CD4-positive, alpha-beta T cell treated with Interleukin-2 at 100 ng/mL for 4 hours (primary cell): ENCODE measurements at places on chromosomes 16 and 17.

DNA sequence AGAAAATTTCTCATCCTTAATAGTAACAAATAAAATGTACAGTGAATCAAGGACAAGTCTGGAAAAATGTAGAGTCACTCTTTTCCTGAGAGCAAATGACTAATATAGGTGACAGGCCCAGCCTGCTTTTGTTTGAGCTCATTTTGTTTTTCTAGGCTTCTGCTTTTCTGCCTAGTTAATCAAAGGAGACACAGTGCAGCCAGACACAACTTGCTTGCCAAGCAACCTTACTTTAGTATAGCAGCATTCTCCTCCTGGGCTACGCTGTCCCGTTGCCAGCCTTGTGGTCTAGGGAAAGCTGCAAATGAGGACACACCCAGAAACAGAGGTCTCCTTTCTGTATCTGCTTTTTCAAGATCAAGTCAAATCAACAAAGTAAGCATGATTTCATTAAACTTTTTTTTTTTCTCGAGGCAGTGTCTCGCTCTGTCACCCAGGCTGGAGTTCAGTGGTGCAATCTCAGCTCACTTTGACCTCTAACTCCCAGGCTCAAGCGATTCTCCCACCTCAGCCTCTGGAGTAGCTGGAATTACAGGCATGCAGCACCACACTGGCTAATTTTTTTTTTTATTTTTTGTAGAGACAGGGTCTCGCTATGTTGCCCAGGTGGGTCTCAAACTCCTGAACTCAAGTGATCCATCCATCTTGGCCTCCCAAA, 17.2 kb downstream of the GINS3 start:
- DNase-seq, result no peak

DNA sequence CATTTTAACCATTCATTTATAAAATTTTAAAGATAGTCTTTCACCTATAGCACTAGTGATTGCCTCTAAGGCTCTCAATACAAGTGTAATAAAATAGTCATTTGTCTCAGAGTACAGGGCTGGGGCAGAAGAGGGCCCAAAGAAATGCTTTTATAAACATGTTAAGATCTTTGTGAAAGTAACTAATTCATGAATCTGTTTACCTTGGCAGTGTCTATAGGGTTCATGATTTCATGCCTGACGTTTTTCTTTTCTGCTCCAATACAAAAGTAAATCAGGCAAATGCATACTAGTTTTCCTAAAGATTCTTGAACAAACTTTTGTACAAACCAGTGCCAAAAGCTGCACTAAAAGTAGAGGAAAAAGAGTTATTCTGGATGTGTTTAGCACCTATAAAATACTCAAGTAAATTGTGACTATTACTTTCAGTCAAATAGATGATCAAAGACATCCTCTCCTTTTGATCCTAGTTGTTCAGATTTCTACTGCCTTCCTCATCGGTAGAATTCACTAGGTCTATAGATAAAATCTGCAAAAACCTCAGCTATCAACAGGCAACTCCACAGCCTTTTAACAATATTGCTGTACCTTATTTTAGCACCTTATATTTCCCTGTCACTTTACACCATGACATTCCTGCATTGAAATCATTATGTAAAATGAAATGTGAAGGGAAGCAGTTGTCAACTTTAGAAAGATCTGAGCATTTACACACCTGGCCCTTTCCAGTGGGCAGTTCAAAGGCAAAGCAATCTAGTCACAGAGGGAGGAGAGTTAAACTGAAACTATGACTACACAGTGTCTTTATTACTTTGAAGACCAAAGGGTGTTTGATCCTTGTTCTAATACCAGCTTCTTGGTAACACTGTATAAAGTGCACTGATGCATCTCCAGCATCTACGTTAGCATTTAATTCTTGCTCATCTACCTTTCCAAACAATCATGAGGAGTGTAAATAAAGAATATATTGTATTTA, 100.0 kb upstream of the MED13 start:
- no peak for DNase-seq

DNA sequence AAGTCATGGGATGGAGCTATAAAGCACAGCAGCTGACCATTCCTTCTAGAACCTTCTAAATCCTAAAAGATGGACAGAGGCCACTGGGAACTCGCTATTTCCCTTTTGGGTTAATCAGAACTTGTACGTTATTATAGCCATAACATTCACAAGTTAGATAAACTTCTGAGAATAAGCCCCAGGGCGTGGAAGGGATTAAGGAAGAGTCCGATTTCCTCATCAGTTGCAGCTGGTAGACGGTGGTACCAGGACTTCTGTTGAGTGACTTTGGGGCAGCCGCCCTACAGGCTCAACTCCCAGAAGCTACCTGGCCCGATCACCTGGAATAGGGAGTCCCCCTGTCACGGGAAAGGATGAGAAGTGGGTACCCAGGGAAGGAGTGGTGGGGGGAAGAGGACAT, 370.1 kb upstream of the ZFHX3 start:
- no peak for DNase-seq

GRCh38 chr17:56779322-56779721, 54.4 kb downstream of the C17orf67 start:
- DNase-seq, result no peak

- DNase-seq, result no peak
Observed at GRCh38 chr17:28404812-28405570, 1.0 kb downstream of the SLC46A1 start.

DNA sequence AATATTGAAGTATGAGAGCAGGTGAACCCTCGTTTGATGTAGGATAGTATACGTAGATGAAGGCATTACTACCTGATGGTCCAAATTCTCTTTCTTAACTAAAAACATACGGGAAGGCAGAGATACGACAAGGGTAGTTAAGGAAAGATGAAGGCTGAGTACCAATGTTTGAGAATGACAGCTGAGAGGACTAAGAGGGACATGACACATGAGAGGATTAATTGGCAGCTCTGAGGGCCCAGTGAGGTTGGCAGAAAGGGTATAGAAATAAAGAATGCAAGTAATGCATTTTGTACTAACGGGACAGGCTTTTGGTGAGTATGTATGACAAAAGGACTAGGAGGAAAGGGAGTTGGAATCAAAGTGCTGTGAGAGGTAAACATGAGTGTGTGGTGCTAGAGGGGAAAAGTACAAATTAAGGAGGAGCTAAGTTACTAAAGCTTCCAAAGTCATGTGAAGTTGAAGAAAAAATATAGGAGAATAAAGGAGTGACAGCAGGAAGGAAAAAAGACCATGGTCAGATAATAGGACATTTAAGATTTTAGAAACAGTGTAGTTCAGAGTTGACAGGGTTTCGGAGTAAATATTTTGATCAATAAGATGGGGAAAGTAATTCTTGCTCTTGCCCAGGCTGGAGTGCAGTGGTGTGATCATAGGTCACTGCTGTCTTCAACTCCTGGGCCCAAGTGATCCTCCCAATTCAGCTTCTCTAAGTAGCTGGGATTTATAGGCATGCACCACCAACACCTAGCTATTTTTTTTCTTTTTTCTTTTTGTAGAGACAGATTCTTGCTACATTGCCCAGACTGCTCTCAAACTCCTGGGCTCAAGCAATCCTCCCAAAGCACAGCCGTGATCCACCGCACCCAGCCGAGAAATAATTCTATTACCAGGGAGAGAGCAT, 43.1 kb upstream of the ITGA2B start:
- DNase-seq, result no peak

DNA sequence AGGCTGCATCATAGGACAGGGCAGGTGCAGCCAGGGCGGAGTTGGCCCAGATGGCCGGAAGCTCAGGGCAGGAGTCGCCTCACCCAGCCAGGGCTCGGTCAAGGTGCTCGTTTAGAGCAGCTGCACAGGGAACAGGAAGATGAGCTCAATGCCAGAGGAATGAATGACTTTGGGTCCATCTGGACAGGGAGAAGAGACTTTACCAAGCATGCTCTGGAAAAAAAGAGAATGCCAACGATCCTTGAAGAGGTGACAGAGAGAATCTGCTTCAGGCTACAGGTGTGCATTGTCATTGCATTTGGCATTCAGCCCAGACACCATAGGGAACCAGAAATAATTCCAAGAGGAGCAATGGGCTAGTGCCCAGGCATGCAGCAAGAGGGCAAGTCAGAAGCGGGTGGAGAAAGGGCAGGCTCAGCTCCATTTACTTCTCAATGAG, 6.7 kb upstream of the MPP3 start:
- DNase-seq, result no peak

- peak; percentile 67 for DNase-seq
Observed at GRCh38 chr17:40443196-40443987, at the start of gene IGFBP4. TSS of gene IGFBP4 (plus strand) at chr17:40443450. CDS start at chr17:40443736, 286 bp downstream.

- DNase-seq, result no peak
Observed at GRCh38 chr16:5450409-5451104, 353.0 kb upstream of the EEF2KMT start.

GRCh38 chr16:60605176-60605575, 1431.1 kb downstream of the CDH8 start:
- DNase-seq, result no peak

DNA sequence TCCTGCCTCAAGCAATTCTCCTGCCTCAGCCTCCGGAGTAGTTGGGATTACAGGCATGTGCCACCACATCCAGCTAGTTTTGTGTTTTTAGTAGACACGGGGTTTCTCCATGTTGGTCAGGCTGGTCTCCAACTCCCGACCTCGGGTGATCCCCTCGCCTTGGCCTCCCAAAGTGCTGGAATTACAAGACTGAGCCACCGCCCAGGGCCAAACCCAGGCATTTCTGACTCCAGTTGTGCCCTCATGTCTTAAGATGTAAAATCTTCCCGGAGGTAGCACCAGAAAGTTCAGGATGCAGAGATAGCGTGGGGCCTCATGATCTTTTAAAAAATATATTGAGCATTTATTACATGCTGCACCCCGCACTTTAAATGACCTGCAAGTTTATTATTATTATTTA, 12.8 kb upstream of the SMG1 start:
- no peak for DNase-seq

DNA sequence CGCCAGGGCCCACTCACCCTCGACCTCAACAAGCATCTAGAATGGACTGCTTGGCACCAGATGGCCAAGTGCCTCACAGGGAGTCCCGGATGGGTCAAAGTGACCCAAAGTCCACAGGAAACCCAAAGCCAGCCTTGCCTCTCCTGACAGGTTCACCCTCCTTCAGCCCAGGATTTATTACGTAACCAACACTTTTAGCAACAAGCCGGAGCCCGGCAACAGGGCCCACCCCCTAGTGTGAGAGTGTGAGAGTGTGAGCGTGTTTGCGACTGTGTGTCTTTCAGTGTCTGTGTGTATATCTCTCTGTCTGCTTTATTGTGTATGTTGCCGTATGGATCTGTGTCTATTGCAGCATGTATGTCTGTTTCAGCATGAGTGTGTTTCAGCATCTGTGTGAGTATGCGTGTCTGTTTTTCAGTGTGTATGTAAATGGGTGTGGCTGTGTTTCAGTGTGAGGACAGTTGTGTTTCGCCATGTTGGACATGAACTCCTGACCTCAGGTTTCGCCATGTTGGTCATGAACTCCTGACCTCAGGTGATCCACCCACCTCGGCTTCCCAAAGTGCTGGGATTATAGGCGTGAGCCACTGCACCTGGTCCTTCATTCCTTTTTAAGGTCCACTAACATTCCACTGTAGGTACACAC, 13.7 kb upstream of the PEMT start:
- DNase-seq, result no peak

DNA sequence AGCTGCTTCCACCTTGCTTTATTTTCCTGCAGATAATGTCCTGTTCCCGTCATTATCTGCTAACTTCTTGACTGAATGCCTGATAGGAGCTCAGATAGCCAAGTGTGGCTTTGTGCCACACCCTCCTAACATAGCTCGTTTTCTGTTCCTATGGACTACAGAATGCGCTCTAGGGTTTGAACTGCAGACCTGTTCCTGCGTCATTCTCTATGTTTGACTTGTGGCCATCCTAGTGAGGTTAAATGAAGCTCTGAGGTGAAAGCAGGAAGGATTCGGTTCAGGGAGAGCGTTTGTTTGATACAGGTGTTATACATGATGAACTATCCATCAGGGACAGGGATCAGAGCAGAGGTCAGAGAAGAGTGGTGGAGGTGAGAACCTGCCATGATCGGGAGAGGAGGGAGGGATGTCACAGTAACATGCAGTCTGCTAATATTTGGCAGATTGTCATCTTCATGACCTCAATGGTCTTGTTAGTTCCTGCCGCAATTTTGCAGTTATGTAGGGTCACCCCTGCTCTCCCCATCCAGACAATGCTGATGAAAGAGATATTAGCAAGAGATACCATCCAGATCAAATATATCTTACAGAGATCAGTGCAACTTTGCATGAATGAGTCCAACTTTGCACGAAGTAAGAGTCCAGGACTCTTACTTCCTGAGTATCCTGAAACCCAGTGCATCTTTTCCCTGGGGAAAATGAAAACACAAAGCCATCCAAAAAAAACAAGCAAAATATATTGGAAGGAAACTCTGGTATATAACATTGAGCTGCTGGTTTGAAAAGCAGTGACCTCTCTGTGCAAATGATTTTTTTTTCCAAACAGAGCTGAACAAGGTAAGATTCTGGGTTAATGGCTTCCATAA, 32.8 kb downstream of the MPHOSPH6 start:
- no peak for DNase-seq

DNA sequence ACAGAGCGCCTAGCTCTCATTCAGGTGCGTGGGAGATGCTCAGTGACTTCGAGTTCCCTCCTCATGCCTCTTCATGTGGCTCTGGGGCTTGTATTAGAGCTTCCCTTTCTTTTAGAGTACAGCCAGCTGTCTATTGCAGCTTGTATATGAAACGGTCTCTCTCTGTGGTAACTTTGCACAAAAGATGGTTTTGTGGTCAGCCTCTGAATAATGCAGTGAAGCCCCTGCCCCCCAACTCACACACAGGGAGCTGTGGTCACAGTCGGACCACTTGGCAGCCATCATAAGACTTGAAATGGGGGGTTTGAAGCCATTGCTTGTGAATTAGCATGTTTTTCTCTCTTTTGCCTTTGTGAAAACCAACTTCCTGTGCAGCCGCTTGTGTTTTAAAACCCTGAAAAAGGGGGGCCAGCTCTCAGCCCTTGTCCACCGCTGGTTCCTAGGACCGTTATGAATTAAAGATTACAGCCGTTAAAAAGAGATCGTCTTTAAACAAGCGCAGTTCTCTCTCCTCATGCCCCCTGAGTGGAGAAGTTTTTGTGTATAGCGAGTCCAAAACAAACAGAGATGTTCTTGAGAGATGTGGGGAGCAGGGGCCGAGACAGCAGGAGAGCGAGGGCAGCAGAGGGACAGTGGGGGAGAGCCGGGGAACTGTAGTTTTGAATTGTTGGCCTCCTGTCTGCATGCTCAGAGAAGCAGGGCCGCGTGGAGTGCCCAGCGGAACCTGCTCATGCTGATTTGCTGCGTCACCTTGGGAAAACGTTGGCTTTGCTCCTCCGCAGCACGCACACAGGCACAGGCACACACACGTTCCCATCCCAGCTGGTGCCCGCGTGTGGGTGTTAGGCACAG, 199.0 kb downstream of the MSI2 start:
- DNase-seq, result peak; percentile 49
